ENCODE measurements at places on chromosomes 12 and 14.
A peak's percentile ranks its signal among the peaks of the same experiment; 100 is the strongest.

GRCh38 chr14:75986439-75986765 is 839 bp downstream of the IFT43 start:
- no peak for DNase-seq

DNA sequence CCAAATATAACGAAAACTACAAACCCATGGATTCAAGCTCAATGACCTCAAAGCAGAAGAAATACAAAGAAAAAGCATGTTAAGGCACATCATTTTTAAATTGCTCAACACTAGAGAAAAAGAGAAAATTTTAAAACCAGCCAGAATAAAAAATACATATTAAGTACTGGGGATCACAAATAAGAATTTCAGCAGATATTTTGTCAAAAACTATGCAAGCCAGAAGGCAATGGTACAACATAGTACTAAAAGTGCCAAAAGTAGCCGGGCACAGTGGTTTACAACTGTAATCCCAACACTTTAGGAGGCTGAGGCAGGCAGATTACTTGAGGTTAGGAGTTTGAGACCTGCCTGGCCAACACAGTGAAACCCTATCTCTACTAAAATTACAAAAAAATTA is 10.2 kb downstream of the SGPP1 start:
- no peak for DNase-seq

GRCh38 chr14:45095143-45095542 is 11.2 kb downstream of the PRPF39 start:
- no peak for DNase-seq

DNA sequence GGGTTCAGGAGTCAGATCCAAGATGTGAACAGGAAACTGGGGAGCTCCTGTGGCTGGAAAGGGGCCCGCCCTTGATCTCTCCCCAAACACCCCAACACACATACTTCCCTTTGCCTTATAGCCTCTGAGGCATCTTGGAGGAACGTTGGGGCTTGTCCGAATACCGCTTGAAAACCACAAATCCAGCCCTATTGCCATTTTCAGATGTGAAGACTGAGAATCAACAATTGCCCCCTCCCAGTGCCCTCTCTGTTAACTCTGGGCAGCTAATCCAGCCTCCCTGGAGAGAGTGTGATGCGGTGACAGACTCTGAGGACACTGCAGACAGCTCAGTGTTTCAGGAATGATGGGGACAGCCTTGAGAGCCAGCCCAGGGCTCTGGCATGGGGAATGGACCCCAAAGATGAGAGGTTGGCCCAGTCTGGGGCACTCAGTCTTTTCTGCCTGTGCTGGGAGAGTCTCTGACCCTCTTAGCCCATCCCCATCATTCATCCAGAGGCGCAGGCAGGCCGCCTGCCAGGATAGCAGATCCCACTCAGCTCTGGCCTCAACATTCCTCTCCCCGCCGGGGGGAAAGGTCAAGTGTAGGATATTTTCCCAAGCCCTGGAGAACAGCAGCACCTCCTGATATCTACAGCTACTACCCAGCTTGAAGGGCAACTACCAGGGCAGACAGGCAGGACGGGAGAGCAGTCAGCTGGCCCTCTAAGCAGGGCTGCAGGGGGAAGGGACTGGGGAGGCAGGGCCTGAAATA is 24.6 kb upstream of the LTBP2 start:
- DNase-seq: no peak

DNA sequence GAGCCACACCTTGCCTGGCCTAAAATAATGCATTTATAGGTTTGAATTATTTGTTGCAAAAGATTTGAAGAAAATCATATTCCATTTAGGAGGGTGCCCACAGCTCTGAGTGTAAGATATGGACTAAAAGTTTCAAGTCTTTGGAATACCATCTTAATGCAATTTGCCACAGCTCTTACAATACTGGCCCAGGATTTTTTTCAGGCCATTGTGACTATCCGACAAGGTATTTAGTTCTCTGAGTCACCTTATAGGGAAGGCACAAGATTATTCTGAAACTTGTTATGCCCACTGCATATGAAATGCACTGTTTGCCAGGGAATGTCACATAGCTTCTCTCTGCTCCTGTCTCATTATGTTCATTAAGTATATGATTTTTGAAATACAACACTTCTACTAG is 29.6 kb upstream of the SLC6A13 start:
- DNase-seq: no peak

DNA sequence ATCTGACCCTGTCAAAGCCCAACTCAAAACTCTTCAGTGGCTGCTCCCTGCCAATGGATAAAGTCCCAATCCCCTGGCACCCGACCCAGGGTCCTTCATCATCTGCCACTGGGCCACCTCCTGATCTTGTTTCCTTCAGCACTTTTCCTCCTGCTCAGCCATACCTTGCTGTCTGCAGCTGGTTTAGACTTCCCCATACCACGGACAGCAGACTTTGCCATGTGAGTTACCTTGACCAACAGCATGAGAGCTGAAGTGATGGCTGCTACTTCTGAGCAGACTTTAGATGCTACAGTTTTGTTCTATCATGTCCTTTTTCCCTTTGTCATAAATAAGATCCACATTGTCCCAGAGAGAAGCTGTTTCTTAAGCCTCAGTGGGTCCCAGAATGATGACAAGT is 33.3 kb upstream of the STON2 start:
- no peak for DNase-seq

DNA sequence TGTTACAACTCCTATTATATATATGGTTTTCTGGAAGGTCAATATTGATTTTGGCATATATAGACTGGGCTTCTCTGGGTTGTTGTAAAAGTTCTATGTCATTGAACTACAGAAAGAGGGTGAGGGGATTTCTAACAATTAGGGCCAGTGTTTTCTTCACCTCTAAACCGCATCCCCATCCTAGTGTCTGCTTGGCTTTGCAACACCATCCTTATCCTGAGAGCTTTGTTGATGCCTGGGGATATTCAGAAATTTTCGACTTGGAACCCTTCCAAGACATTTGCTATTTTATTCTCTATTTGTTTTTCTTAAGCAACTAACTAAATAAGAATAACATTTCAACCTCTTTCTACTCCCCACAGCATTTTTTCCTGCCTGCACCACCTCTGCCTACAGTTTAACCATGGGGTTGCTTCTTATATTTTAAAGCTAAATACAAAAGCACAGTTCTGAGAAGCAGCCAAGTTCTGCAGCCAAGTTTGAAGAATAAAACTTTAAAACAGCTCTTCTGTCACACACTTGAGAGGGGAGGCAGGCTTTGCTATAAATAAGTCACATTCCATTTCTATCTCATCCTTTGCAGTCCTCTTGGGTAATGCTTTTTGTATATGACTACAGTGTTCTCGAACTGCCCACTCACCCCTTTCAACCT is 53.4 kb downstream of the RGS6 start:
- no peak for DNase-seq

GRCh38 chr14:100780646-100781355 is 45.1 kb upstream of the MEG3 start:
- DNase-seq: no peak

DNA sequence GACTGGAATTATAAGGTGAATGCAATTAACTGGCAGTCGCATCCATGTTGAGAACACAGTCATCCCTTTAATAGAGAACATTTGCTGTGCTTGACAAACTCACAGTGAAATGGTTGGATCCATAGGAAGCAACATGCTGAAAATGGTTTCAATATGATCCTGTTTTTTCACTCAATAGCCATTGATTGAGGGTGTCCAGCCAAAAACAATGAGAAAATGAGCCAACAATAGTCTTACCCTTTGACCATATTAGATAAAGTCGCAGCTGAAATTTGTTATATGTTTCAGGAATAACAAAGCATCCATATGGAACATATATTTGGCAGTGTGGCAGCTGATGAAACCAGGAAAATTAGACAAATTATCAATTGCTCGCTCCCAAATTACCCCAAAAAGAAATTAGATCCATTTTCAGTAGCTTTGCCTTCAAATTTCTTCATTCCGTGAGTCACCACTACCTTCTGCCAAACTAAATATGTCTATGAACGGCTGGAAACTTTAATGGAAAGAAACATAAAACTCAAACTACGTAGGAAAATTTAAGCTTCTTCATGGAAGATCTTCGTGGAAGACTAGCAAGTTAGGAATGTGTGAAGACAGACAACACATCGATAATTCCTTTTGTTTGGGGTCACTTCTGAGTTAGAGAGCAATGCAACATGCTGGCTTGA is 17.4 kb downstream of the IGF1 start:
- DNase-seq: no peak

GRCh38 chr12:82510386-82510785 is 152.1 kb downstream of the METTL25 start:
- no peak for DNase-seq

DNA sequence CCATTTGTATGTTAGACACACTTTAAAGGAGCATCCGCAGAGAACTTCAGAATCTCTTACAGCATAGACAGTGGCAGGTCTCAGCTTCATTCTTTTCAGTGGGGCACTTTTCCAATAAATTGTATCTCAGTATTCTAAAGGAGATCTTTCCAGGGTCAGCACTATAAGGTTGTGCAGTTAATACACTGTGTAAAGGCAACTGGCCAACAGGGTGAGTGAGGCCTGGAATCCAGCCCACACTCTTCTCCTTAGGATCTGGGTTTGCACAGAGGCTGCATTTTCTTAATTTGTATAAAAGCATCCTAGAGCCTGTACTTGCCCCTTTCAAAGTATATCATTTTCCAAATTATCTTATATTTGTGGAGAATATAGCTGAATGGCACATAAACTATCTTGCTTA is 94.2 kb downstream of the MYF5 start:
- DNase-seq: no peak

DNA sequence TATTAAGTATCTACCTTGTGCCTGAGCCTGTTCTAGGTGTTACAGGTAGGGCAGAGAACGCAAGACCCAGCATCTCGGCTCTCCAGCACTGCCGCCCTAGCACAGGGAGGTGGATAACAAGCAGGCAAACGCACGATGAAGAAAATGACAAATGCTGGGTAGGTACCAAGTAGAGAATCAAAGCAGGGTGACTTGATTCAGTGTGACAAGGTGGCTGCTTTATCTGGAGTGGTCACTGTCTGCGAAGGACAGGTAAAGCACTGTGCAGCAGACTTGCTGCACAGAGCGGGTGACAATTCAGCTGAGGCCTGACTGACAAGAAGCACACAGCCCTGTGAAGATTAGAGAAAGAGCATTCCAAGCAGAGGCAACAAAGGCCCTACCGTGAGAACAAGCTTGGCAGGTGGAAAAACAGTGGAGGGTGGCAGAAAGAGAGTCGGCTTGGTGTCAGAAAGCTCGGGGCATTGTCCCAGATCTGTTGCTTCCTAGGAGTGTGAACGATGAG is 12.9 kb downstream of the PRKCH start:
- DNase-seq: no peak

DNA sequence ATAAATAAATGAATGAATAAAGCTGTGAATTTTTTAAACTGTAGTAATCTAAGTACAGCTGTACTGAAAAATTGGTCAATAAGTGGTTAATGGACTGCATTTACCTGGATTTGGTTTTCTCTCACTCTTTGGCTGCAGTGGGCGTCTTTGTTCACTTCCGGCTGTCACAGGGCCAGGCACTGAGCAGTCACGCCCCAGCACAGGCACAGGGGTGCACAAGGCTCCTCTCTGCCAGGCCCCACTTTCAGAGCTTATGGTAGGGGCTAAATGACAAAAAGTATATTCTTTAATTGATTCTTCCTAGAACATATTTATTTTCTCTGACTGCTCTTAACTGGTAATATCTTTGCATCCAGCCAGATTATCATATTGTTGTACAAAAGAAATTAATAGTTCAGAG is 70.6 kb upstream of the DYNC1H1 start:
- no peak for DNase-seq

- DNase-seq: no peak
Measured at GRCh38 chr12:72586456-72586855, 314.3 kb downstream of the TRHDE start.

DNA sequence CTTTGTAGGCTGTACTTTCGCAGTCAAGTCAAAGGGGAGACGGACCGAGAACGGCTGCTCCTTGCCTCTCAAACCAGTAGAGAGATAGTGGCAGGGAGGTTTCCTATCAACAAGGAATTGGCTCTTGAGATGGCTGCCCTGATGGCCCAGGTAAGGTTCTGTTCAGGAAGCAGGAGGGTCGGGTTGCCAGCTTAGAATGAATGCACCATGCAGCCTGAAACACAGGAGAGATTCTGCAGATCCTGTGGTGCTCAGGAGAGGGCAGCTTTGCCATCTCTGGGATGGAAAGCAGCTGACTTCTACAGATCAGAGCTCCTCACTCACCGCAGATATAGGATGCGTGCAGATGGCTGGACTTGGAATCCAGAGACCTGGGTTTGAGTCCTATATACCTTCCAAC is 18.0 kb downstream of the PIGH start:
- DNase-seq: no peak

GRCh38 chr14:66606826-66607225 is 98.9 kb downstream of the GPHN start:
- no peak for DNase-seq

DNA sequence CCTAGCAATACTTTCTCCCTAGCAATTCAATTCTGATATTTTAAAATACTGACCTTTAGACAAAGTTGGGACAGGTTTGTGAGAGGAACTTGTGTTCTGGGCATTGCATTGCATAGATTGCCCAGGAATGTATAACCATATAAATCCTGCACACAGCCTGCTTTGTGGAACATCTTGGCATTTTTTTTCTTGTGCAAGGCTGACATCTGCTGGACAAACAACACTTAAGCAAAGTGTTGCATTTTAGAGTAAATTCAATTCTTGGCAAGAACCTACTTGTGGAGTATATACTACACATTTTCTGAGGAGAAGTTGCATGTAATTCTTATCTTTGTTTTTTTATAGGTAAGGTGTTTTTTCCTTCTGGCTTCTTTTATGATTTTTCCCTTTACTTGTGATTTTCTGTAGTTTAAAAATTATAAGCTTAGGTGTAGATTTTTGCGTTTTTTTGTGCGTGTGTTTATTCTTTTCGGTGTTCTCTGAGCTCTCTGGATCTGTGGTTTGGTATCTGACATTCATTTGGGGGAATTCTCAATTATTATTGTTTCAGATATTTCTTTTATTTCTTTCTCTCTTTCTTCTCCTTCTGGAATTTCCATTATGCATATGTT is 26.4 kb downstream of the TESPA1 start:
- DNase-seq: peak; percentile 63

- no peak for DNase-seq
Measured at GRCh38 chr12:62603811-62604098, 137.1 kb downstream of the MON2 start.

GRCh38 chr12:6840761-6841515 is at the start of gene GNB3:
Gene GNB3 (plus strand): TSS chr12:6840925. CDS start chr12:6841288, 363 bp downstream.
- DNase-seq: no peak

GRCh38 chr14:50397390-50398188 is 908 bp upstream of the CDKL1 start:
- DNase-seq: no peak

GRCh38 chr12:111108726-111109125 is 188.3 kb upstream of the MYL2 start:
- DNase-seq: no peak

GRCh38 chr12:54565310-54565985 is 16.0 kb downstream of the PDE1B start:
- DNase-seq: no peak

DNA sequence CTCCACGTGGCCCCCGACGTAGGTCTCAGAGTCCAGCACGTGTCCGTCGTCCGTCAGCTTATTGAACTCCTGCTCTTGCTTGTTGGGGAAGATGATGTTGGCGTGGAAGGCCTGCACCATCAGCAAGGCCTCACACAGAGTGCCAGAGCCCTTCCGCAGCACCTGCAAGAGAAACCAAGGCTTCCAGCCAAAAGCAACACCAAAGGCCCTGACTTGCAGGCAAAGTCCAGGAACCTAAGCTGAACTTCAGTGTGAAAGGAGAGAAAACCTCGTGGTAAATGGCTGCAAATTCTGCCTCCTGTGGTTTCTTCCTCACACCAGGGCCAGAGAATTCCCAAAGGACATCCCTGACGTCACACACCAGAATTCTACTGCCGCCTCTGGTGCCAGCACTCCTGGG is 14.5 kb downstream of the POLE start:
- DNase-seq: no peak
